Activated T-cell treated with anti-CD3 and anti-CD28 coated beads for 24 hours (primary cell): ENCODE measurements at places on chromosomes 12 and 14.

DNA sequence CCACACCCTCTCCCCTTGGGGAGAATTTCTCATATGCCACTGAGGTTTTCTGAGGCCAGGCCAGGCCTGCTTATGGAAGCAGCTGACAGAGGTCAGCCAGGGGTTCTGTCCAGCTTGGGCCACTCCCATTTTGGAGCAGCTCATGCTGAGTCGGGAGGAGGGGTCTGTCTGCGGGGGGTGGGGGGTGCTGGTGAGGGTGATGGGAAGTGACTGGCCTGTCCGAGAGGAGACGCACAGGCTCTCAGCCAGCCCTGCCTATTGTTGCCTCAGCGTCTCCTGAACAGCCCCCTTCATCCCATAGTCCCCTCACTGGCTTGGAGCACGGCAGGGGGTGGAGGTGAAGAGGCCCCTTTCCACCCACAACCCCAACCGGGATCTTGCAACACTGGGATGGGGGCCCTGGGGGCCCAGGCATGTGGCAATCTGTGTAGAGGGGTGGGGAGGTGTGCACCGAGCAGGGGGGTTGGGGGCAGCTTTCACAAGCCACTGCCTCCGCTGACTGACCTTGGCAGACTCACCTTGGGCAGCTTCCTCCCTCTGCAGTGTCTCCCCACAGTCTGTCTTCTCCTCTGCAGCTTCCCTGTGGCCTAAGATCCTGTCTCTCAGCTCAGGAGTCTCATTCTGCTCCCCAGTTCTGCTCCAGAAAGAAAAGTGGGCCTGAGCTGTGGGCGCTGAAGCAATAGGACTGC, 5.5 kb downstream of the CEBPE start:
- no peak for DNase-seq

GRCh38 chr14:69938751-69939150, 59.5 kb downstream of the SMOC1 start:
- no peak for DNase-seq

DNA sequence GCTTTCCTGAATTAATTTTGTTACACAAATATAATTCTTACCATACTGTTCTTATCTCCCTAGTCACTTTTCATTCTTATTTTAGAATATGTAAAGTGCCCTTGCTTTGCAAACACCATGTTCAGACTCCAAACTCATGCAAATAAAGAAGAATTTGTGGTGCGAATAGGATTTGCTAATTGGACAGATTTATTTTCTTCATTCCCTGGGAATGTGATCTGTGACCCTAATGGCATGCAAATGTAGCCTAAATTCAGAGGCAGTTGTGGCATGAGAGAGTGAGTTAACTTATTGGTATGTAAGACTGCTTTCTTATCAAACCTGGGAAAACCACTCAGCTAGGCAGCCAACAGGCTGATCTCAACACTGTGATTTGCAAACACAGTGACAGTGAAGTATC, 10.0 kb downstream of the CAPZA3 start:
- no peak for DNase-seq

DNA sequence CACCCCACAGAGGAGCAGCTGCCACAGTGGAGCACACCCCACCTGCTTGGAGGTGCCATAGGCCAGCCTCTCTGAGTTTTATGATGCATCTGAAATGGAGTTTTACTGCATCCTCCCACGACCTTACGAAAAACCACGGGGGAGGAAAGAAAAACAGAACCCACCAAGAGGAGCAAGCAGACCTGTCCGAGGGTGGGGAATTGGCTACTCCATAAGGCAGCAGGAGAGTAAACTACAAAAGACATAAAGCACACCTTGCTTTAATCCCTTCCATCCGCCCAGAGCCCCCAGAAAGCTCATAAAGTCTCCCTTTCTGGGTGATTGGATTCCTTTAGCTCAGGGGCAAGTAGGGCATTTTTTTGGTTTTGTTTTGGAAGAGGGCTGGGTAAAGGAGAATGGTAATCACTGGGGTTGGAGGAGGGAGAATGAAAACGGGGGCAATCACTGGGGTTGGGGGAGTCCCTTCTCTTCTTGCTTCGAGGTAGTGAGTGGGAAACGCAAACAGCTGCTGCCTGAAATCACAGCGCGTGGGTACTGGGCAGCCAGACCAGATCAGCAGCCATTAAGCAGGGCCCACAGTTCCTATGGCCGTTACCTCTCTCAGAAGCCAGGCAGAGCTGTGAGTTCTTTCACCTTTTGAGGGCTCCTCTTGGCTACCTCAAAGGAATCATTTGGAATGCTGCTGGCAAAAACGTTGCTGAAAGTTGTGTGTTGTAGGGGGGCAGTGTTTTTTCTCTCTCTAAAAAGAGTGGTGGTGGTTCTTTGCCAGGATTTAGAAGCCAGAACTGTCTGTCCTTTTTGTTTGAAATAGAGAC, 433.6 kb downstream of the ZFP36L1 start:
- DNase-seq: no peak

- no peak for DNase-seq
Observed at GRCh38 chr12:14369311-14369710, 3.8 kb downstream of the ATF7IP start.

GRCh38 chr14:44897845-44898151, 63.9 kb downstream of the KLHL28 start:
- no peak for DNase-seq

DNA sequence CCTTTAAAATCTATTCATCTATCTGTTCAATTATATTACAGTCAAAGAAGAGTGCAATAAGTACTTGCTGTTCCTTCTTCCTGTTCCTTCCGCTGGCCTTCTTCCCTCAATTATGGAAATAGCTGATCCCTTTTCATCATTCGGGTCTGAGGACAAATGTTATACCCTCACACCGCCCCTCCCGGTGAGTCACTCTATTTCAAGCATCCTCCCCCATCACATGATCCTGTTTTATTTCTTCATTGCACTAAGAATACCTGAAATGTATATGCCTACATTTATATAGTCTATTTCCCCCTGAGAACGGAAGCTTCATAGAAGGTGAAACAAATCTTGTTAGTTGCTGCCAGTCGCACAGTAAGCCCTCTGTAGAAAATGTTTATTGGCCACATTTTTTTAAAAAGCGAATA, 2.5 kb downstream of the SLC38A1 start:
- DNase-seq: no peak

GRCh38 chr14:28102001-28102400, 664.6 kb upstream of the FOXG1 start:
- no peak for DNase-seq

- peak; percentile 42 for DNase-seq
Observed at GRCh38 chr14:96502621-96503305, 581 bp downstream of the PAPOLA start.

DNA sequence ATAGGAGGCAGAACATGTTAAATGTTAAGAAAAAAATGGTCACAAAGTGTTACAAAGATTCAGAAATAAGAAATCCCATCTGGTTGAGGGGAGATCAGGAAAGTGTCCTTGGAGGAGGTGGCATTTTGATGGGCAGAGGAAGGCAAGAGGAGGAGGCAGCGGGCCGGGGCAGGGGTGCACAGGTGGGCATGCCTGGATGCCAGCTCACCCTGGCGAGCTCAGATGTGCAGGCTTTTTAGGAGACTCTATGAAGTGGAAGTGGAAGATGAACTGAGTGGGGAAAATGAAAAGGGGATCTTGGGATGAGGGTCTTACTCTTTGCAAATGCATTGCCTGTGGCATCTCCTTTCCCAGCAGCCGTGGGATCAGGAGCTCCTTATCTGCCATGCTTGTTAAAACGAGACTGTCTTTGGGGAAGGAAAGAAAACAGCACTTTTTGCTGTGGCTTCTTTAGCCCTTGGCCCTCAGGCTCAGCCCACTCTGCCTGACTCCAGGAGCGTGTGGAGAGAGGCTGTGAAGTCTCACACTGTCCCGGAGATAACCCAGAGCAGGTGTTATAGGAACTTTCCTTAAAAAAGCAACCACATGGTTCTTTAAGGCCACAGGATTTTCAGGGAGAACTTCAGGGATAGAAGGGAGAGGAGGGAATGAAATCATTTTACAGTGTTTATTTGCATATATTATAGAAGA, 62.6 kb downstream of the ELK3 start:
- no peak for DNase-seq

DNA sequence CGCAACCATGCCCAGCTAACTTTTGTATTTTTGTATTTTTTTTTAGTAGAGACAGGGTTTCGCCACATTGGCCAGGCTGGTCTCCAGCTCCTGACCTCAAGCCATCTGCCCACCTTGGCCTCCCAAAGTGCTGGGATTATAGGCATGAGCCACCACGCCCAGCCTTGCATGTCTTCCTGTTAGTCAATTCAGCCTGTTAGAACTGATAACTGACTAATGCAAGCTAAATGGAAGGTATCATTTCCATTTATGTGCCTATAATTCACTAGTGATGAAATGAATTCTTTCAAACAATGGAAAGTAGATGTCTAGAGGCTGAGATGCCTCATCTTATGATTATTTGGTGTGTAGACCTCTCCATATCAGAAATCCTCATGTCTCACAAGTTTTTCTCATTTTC, 37.3 kb upstream of the DIP2B start:
- no peak for DNase-seq

GRCh38 chr14:97458661-97459579, 661.7 kb downstream of the VRK1 start:
- peak; percentile 76 for DNase-seq

DNA sequence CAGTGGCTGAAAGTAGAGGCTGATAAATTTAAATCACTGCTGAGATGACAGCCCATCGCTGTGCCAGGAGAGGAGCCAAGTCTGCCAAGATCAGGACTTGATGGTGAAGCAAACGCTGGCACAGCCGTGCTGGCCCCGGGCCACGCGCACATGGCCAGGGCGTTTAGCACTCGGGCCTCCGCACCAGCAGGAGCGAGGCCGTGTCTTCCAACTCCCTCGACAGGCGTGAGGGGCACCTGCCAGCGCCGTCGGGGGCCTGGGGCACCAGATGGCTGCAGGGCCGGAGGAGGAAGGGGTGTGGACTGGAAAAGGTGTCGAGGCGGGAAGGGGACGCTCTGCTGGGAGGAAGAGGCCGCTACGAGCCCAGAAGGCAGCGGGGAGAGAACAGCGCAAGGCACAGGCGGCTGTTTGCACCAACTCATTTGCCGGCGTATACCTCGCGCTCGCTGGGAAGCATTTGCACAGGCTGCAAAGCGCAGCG, 29.5 kb downstream of the RIMBP2 start:
- no peak for DNase-seq

- no peak for DNase-seq
Observed at GRCh38 chr14:100350276-100350926, 27.3 kb downstream of the SLC25A47 start.

DNA sequence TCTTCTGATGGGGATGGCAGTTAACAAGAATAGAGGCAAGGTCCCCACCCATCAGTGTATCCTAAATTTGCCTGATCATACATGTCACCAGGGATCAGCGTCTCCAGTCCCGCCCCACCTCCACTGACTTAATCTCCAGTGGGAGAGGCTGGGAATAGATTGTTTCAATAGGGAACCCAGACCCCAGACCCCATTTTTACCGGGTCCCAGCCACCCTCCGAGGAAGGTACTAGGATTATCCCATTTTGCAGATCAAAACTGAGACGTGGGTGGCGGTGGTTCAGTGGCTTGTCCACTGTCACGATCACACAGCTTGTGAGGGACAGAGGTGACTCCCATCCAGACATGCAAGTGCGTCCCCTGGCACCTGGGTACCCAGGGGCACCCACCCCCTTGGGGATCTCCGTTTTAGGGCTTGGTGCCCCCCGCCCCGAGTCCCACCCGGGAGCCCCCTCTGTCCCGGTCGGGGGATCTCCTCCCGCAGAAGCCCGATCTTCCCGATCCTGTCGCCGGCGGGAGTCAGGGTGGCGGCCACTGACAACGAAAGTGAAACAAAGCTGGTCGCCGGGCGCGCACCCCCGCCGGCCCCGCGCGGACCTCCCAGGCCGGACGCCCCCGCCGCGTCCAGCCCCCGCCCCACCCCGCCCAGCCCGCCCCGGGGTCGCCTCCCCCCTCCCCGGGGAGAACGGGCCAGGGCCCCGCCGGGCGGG, 523 bp downstream of the WSB2 start:
- no peak for DNase-seq

DNA sequence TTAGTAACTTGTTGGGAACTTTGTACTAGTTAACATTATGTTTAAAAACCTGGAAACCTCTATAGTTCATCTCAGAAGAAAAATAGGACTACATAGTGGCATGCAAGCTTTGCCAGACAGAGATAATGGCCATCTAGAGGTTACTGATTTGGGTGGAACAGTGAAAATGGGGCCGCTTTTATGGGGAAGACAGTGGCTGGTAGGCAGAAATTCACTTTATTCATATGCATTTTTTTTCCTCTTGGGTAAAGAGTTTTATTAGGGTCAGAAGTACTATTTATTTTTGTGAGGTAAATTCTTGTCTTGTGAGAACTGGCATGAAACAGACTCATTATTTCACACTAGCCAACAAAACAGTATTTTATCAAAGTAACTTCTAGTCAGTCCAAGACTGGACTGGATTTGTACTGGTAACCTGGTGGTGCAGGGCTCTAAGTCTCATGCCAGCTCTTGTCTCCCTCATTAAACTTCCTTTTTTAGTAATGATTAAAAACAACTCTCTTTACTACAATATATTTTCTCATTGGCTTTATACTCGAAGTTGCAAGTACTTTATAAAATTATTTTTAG, 345.8 kb downstream of the RAD51B start:
- DNase-seq: no peak

DNA sequence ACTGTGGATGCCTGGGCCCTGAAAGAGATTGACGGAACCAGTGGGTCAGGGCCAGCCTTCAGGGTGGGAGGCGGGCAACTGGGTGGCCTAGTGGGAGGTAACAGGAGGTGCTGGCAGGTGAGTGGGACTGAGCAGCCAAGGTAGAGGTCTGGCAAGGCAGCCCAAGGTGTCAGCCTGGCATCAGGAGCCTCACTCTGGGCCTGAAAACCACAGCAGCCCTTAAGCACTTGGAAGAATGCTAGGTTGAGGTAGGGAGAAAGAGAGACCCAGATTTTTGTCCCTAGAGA, 315.8 kb upstream of the PRICKLE1 start:
- no peak for DNase-seq

DNA sequence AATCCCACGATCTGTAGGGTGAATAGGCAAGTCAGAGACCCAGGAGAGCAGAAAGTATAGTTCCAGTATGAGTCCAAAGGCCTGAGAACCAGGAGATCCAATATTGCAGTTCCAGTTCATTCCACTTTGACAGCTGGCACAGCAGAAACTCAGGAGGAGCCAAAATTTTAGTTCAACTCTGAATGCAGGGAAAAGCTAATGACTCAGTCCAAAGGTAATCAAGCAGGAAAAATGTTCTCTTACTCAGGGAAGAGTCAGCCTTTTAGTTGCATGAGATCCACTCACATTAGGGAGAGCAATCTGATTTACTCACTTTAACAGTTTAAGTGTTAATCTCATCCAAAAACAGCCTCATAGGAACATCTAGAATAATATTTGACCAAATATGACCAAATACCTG, 130.2 kb upstream of the LRFN5 start:
- DNase-seq: no peak

- DNase-seq: no peak
Observed at GRCh38 chr14:86619726-86620125, 1089.8 kb downstream of the FLRT2 start.

GRCh38 chr14:25237845-25238244, 187.9 kb upstream of the STXBP6 start:
- no peak for DNase-seq
